Colonic mucosa (tissue), 4 donors: ENCODE measurements at places on chromosomes 1 and 21. TPM values are rescaled to one million over a fixed set of nuclear protein-coding genes. Genes with fewer than 3 reads are reported as not detected.

DNA sequence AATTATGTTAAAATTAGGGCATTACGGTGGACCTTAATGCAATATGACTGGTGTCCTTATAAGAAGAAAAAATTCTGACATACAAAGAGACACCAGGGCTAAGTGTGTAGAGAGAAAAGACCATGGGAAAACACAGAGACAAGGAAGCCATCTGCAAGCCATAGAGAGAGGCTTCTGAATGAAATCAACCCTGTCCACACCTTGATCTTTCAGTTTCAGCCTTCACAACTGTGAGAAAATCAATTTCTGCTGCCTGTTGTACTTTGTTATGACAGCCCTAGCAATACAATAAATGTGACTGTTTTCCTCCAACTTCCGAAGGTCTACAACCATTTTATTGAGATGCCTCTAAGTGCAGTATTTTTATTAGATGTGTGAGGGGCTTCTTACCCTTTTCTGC is 1407.2 kb downstream of the MRPL39 start:
- DNase-seq: no peak

- DNase-seq: no peak
Measured at GRCh38 chr1:70667494-70668170, 256.6 kb downstream of the CTH start.

- DNase-seq: no peak
Measured at GRCh38 chr1:31759298-31760023, 4.7 kb downstream of the ADGRB2 start.

- DNase-seq: no peak
Measured at GRCh38 chr1:78483903-78484302, 6.9 kb upstream of the PTGFR start.

- no peak for DNase-seq
Measured at GRCh38 chr1:59136541-59137275, 160.2 kb upstream of the FGGY start.

DNA sequence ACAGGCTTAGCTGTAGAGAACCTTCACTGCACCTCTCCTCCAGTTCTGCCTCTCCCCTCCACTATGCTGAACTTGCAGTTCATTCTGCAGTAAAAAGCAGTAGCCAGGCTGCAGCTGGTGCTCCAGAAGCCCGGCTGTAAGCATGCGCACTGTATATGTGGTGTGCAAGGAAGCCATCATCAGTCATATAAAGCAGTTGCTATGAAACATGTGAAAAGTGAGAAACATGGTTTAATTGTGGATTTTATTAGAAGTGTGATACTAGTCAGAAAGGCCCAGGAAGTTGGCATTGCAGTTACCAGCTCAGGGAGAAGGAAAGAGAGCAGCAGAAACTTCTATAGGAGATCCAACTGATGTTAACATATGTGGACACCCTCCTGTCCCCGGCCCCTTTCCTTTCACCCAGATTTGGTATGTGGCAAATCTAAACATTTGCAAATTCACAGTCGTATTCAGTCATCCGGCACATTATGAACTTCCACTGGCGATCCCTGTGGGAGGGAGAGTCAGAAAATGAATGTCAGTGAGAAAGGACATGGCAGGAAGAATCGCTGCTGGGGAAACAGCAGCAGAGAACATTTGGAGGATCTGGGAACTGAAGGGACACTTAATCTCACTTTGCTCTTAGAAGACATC is 32.8 kb downstream of the DPT start:
- no peak for DNase-seq

DNA sequence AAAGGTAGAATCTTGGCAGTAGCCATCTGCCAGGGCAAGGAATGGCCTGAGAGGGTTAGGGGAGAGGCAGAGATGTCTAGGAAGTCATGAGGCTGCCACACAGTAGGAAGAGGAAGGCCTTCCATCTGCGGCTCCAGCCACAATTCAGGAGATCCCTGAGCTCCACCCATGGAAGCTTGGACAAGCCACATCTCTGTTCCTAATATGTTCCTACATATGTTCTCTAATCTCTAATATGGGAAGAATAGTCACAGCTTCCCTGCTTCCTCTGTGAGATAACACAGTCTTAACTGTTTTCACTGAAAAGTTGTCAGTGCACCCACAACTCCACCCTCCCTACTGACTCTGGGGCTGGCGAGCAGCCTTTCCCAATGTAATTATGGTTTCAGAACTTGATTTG is 109.5 kb downstream of the CDC7 start:
- no peak for DNase-seq

DNA sequence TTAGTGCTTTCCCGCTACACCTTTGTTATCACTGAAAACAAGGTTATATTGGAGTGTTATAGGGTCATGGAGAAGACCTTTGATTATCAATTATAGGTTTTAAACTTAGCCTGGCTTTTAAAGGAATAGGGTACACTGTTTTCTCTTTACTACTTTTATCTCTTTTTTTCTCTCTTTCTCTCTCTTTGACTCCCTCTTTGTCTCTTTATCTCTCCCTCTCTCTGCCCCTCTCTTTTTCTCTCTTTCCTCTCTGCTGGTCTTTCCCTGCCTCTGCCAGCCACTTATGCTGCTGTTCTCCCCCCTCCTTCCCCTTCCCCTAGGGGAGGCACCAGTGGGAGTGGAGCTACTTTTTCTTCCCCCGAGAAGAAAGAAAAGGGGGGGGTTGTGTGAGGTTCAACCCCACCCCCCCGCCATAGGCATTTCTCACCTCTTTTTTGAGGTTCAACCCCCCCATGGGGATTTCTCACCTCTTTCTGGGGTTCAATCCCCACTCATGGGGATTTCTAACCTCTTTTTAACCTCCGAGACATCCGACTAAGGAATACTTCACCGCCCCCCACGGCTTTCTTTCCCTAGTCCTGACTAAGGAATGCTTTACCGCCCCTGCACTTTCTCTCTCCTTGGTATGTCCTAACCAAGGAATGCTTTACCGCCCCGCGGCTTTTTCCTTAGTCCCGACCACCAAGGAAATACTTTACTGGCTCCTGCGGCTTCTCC is 17.2 kb upstream of the ZBTB8B start:
- no peak for DNase-seq

DNA sequence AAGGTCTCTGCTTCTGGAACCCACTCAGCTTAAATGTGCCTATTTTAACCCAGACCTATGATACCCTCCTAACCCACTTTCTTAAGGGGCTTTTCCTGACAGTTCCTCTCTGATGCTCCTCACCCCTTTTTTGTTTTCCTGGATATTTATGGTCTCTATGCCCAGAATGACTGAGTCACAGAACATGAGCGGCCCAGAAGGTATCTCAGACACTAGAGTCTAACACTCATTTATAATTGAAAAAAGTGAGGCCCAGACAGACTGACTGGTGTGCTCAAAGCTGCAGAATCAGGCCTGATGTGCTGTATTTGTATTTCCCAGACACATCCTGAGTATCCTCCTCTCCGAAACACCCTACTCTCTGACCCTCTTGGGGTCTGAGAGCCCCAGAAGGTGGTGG is 44.0 kb downstream of the LRRC71 start:
- DNase-seq: no peak

DNA sequence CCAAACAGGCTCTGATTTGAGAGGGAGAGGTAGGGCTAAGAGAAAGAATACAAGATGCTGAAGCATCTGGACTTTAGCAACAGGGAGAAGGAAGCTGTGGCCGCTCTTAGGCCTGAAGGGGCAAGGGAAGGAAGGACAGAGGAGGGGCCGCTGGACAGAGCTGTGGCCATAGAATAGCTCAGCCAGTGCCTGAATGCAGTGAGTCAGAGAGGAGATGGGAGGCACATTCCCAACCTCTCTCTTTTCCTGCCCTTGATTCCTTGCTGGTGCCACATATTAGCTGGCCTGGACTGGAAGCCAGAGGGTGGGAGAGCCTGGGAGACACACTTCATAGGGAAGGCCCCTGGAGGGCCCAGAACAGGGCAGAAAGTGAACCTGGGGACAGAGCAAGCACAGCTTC is 83.4 kb upstream of the POU3F1 start:
- DNase-seq: no peak

DNA sequence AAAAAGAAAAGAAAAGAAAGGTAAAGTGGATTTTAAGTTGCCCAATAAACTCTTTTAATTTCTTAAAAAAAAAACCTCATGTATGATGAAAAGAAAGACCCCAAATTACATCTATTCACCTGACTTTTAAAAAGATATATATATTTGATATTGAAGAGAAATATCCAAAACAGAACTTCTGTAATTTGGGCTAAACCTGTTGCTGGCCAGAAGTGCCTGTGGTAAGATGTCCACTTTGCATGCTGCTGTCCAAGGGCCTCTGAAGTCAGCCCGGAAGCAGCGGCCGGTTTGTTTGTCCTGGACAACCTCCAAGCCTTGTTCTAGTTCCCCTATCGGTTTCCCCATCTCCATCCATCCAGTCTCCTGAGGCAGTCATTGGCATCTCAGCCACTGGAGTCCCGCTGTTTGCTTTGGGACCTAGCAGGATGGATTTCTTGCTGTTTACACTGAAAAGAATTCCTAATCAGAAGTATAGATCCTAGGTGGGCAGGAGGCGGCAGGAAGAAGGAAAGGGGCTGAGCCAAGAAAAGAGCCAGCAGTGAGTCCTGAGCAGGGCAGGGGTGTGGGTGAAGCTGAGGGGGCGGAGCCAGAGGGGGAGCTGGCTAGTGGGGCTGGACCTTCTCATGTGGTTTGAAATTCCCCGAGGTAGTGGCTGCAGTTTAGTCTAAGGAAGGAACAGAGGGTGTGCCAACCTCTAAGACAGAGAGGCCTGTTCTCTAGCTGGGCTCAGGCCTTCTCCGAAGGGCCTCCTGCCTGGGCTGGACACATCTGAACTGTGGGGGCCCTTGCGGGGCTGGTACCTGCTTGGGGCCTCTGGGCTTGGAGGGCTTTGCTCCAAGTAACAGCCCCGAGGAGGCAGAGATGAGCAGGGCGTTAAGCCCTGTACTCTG is 3.3 kb downstream of the NCMAP start:
- peak; percentile 49 for DNase-seq

DNA sequence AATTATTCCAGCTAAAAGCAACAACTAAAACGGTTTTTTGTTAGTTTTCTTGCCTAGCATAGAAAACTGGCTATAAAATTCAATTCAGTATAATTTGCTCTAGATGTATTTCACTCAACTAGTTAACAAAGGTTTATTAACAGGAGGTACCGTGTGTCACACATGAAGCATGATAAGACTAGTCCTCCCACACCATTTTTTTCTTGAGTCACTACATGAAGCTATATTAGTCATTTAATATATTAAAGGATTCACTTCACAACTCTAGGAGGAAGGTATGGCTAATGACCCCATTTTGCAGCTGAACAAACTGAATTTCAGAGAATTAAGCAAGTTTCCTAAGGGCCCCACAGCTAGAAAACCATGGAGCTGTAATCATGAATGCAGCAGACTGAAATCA is 307.8 kb upstream of the USP25 start:
- DNase-seq: no peak

- peak; percentile 62 for DNase-seq
Measured at GRCh38 chr1:172679000-172679772, 20.3 kb downstream of the FASLG start.

DNA sequence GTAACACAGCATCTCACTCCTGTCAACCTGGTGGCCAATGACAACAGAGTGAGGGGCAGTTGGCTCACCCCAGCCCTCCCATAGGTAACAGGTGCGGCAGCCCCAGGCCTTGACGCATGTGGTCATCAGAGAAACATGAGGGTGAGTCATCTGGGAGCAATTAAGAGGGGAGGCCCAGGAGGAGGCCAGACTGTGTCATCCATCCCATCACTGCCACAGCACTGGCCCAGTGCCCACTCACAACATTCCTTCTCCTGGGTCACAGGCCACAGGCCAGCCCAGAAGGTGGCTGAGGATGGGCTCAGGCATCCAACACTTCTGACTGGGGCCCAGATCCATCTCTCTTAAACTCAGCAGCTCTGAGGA is 17.1 kb downstream of the TEX35 start:
- DNase-seq: no peak

- DNase-seq: no peak
Measured at GRCh38 chr1:15231714-15232201, 15.3 kb upstream of the FHAD1 start.

DNA sequence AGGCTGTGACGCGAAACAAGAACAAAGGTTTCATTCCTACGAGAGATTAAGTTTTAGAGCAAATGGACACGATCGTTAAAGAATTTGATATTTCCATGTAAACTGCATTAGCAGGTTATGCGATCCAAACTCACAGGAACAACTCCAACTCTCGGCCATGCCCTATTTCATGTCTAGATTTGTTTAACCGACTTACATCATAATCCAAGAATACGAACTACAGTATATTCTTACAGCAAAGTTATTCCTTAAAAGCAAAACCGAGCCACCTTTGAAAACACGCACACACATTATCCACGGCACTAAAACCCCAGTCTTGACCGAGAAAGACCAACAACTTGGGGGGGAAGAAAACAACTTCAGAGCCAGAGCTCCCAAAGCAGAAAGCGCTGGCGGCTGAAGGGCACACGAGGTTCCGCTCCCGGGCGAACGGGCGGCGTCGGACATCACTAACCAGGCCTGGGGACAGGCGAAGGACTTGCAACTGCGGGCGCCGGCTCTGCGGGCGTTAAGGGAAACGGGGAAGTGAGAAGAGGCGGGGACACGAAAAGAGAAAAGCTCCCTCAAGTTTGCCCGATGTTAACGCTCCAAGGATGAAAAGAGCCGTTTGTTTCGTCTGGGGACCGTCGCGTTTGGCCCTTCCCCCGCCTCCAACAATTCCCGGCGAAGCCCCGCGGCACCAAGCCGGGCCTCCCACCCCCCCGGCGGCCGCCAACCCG is 690 bp downstream of the B3GALNT2 start:
- peak; percentile 65 for DNase-seq

GRCh38 chr1:155179112-155180031 is 5.7 kb downstream of the TRIM46 start:
- peak; percentile 19 for DNase-seq

- DNase-seq: no peak
Measured at GRCh38 chr1:163305441-163305840, 16.3 kb upstream of the NUF2 start.

Gene CPTP
- 60.2 TPM for total RNA-seq

Gene POFUT2
- 23.8 TPM for total RNA-seq

Gene NPHS2
- total RNA-seq: not detected

Gene CELA2A
- total RNA-seq: 3.6 TPM

Gene PRAMEF17
- not detected for total RNA-seq

Gene NR5A2
- 65.9 TPM for total RNA-seq

Gene PYHIN1
- total RNA-seq: 0.61 TPM

Gene B3GALT5
- 205 TPM for total RNA-seq

Gene IRF6
- total RNA-seq: 87.5 TPM

Gene AVPR1B
- total RNA-seq: 0.13 TPM

Gene ADAMTS5
- total RNA-seq: 0.96 TPM

Gene HES3
- not detected for total RNA-seq

Gene PDZK1
- total RNA-seq: 0.98 TPM

Gene SLAMF1
- 1.2 TPM for total RNA-seq

Gene LCE1A
- total RNA-seq: not detected

Gene FCRL6
- not detected for total RNA-seq

Gene GPR161
- total RNA-seq: 2.5 TPM

Gene INAVA
- 167 TPM for total RNA-seq

Gene TMEM269
- total RNA-seq: 0.10 TPM

Gene KRTAP13-3
- total RNA-seq: not detected
